ENCODE measurements at places on chromosomes 11 and 22.
A peak's percentile ranks its signal among the peaks of the same experiment; 100 is the strongest.

DNA sequence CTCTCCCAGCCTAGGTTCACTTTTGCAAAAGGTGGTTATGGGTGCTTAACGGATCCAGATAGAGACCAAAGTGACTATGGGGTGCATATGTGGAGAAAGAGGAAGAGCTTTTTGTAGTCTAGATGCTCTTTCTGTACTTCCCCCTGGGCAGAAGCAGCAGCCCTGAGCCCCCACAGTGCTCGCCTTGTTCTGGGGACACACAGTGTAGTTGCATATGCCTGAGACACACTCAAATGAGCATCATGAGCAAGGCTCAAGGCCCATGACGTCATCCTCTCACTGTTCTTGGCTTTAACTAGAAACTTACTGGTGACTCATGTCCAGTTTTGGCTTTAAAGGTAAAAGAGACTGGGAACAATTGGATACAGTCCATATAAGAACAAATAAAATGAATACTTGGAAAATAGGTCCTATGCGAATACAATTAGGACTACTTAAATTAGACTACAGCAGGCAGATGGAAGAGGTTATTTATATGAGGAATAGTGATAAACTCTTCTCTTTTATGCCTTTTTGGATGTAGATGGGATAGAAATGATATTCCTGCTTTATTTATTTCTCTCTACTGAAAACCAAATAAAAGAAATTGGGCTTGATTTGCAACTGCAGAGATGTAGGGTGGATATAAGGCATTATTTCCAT, 20.1 kb upstream of the PEX26 start:
- DNase-seq: peak; percentile 70

DNA sequence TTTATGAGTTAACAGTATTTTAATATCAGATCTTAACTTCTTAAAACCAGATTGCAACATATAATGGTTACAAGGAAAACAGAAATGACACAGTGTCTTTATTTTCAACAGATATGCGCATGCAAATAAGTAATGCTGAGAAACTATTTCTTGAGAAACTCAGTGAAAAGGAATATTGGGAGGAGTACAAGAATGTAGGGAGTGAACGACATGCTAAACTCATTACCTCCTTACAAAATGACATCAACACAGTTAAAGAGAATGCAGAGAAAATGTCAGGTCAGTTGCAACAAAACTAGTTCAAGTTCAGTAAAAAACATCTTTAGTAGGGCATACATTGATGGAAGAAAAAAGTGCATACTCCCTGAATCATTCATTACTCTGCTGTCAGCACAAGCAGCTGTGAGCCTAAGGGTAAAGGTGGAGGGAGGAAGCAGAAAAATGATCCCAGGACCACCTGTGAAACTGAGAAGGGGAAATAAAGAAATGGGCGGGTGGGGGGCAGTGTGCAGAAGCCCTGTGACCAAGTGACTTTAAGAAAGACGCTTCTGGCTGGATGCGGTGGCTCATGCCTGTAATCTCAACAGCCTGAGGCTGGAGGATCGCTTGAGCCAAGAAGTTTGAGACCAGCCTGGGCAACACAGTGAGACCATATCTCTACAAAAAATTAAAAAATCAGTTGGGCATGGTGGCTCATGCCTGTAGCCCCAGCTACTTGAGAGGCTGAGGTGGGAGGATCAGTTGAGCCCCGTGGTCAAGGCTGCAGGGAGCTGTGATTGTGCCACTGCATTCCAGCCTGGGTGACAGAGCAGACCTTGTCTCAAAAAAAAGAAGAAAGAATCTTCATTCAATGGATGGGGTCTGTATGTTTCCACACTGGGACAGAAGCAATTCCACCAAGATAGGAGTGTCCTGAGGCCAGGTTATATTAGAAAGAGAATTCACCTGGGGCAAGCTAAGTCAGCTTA, 31.2 kb downstream of the CCDC83 start:
- no peak for DNase-seq

- peak; percentile 39 for DNase-seq
These were observed 78.2 kb downstream of the FAM76B start for GRCh38 chr11:95711162-95711944.

GRCh38 chr22:29693671-29694070, 26.1 kb upstream of the CABP7 start:
- no peak for DNase-seq

DNA sequence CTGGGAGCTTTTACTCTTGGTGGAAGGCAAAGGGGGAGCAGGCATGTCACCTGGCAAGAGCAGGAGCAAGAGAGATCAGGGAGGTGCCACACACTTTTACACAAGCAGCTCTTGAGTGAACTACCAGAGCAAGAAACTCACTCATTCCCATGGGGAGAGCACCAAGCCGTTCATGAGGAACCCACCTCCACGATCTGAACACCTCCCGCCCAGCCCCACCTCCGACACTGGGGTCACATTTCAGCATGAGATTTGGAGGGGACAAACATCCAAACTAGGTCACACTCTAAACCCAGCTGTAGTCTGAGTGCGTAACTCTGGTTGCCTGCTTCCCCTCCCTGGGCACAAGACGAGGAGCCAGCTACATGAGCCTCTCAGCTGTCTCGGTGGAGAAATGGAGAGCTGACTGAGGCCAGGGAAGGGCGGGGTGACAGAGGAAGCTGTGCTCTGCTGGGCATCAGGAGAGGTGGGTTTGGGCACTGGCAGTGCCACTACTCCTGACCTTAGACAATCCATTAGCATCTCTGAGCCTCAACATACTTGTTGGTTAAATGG, 134.6 kb downstream of the PKNOX2 start:
- DNase-seq: no peak

GRCh38 chr11:85472953-85473352, 154.2 kb downstream of the DLG2 start:
- no peak for DNase-seq

GRCh38 chr11:615504-616319, at the start of gene IRF7:
TSS of gene IRF7 (minus strand) at chr11:615950. CDS start at chr11:615364, 586 bp downstream.
- DNase-seq: no peak
